ENCODE measurements at places on chromosomes 11 and 22.

GRCh38 chr11:11178671-11179638, 174.1 kb downstream of the CSNK2A3 start:
- DNase-seq, result no peak

DNA sequence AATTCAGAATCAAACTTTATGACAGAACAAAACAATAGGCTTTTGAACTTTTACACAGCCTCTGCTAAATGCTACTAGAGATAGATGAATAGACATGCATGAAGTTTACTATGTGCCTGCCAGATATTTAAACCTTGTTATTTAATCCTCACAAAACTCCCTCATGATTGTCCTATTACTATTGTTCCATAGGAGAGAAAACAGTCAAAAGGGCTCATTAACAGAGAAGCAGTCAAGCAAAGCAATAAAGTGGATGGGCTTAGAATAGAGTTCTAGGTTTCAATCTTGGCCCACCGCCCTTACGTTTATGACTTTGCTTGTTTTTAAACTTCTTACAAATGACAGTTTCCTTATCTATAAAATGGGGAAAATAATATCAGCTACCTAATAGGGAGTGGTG, 12.9 kb downstream of the CWC15 start:
- DNase-seq, result no peak

GRCh38 chr11:110858547-110858921, 146.3 kb upstream of the ARHGAP20 start:
- DNase-seq, result no peak

GRCh38 chr22:39292561-39293074, 26.8 kb downstream of the RPL3 start:
- DNase-seq, result no peak

GRCh38 chr22:38725900-38726655, 20.3 kb downstream of the GTPBP1 start:
- no peak for DNase-seq

DNA sequence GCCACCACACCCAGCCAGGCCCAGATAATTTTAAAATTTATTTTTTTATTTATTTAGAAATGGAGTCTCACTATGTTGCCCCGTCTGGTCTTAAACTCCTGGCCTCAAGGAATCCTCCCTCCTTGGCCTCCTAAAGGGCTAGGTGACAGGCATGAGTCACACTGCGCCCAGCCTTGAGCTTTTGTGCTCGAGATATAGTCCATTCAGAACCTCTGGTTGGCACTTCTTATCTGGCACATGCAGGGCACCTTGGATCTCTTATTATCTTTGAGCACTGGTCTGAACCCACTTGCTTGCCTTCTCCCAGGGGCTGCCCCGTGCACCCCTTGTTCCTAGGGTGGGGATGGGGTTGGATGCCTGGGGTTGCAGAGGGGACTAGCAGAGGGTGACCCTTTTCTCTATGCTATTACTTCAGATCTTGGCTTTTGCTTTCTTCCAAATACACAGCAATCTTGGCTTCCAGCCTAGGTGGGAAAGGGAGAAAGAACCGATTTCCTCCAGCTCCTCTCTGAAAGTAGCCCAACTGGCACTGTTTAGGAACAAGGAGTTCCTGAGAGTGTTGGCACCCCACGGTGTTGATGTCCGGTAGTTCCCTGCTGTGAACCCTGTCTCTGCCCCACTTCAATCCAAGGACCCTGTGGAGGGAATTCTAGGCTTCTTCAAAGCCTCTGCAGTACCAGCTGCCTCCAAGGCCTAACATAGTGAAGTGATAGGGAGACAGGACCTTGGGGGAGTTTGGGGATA, 1.3 kb upstream of the SLC3A2 start:
- DNase-seq, result no peak

DNA sequence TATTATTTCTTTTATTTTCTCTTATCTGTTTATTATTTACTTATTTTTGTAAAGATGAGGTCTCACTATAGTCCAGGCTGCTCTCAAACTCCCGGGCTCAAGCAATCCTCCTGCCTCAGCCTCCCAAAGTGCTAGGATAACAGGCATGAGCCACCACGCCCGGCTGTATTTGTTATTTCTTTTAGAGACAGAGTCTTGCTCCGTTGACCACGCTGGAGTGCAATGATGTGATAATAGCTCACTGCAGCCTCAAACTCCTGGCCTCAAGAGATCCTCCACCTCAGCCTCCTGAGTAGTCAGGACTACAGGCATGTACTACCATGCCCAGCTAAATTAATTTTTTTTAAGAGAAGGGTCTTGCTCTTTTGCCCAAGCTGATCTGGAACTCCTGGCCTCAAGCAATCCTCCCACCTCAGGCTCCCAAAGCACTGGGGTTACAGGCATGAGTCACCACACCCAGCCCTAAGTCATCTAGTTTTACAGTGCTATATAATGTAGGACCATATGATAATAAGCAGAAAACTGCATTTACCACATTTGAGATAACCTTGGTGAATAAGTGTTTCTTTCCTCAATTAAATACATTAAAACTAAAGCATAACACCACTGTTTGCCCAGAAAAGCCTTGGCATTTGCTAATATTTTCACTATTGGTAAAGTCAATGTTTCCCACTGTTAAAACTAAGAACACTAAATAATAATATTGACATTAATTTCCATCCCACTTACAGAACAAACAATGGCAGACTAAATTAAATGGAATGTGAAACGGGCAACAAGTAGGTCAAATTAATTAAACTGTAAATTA, 127.5 kb downstream of the SIK3 start:
- no peak for DNase-seq

DNA sequence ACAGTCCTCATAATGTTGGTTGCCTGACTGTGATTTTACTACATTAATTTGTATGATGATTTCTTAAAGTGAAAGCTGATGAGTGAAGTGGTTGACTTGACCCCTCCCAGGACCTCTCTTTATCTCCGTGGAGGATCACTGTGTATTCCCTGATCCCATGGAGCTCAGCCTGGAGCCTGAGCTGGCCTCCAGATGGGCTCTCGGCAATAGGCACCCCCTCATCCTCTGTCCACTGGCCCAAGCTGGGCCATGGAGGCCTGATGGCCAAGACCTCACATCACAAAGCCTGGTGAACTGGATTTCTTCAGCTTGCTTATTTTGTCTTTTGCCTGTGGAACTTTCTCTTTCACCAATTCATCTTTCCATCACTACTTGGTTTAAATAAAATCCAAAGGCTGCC, 75.2 kb downstream of the WNT11 start:
- no peak for DNase-seq

DNA sequence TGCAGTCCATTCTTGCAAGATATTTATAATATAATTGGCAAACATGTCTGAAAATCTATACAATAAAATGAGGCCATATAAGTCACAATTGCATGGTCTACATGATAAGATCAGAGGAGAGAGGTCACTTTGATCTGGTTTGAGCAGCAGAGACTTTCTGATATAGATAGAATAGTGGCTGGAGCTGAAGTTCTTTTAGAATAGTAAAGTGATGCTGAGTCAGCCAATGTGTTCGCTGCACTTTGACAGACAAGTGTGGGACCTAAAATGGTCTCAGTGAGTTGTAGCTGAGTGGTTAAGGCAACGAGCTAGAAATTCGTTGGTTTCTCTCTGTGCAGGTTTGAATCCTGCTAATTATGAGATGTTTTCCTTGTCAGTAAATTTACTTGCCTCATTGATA, 257.0 kb upstream of the C11orf87 start:
- DNase-seq, result no peak

DNA sequence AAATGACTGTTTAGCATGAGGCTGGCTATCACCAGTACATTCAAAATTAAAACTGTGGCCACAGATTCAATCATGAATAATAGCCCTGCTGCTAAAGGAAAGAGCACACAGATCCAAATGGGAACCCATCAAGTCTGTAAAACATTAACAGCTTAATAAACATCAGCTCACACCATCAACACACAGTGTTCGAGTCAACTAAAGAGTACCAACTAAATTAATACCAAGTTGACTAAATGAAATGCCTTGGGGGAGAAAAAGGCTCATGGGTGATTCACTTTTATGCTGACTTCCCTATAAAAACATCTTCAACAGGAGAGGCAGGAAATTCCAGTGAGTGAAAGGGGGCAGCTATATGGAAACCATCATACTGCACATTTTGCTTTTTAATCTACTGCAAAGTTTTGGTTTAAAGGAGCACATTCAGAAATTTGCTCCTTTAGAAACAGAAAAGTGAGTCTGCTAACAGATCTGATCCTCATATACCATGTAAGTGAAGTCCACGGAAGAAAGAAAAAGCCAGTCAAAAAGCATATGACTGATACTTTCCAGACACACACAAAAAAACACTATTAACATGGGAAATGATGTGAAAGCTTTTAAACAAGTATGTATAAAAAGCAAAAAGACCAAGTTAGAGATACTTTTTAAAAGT, 16.3 kb downstream of the LGR4 start:
- DNase-seq, result no peak

- no peak for DNase-seq
Measured at GRCh38 chr22:31139066-31139465, 1.2 kb downstream of the PLA2G3 start.

DNA sequence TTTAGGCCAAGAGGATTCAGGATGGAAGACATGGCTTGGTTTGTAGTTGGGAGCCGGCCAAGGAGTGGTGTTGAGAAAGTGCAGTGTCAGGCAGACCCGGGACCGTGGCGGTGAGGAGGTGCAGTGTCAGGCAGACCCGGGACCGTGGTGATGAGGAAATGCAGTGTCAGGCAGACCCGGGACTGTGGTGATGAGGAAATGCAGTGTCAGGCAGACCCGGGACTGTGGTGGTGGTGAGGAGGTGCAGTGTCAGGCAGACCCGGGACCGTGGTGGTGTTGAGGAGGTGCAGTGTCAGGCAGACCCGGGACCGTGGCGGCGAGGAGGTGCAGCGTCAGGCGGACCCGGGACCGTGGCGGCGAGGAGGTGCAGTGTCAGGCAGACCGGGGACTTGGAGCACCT, 59.7 kb downstream of the LRP5 start:
- no peak for DNase-seq

GRCh38 chr11:10492084-10492483, 37.0 kb downstream of the AMPD3 start:
- DNase-seq, result no peak

DNA sequence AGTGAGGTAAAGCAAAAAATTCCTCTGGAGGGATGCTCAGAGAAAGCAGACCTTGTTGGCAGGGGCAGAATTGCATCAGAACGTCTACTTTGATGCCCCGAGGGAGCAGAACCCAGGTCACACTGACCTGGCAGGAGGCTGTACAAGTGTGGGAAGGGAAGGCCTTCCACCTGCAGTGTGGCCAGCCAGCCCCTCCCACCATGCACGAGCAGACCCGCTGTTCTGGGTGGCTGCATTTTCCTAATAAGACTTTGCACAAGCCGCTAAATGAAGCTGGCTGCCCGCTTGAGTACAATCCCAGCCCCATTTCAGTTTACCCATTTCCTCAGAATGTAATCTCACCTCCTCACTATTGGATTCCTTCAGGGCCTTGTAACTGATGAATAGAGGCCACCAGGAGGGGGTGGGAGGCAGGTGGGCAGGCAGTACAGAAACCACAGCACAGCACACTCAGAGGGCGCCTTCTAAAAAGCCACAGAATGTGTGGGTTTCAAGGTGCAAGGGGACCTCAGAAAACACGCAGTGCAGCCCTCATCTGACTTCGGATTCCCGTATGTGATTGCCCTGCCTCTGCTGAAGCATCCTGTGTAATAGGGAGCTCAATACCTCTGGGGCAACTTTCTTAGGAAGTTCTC, 316.6 kb downstream of the OPCML start:
- no peak for DNase-seq

- no peak for DNase-seq
Measured at GRCh38 chr11:123321636-123322035, 108.4 kb upstream of the GRAMD1B start.

DNA sequence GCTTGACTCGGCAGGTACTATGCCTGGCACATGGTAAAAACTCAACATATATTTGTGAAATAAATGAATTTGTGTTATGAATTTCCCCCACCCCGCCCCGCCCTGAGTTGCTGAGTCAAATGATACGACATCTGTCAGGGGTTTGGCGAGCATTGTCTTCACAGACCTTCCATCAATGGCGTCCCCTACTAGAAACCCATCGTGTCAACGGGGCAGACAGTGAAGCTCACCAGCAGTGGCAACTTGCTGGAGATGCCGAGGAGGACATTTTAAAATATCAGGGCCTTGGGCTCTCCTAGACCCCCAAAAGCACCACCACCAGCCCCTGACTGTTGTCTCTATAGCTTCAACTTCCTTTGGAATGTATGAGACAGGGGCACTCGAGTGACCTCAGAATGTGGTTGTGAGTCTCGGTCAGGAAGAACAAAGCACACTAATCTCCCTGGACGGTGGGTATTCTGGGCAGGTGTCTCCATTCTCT, 761 bp upstream of the NXF1 start:
- DNase-seq, result peak; percentile 21

GRCh38 chr11:48025984-48026340, 45.6 kb downstream of the PTPRJ start:
- no peak for DNase-seq

- no peak for DNase-seq
Measured at GRCh38 chr22:17318817-17319216, 50.4 kb upstream of the CECR2 start.

- peak; percentile 65 for DNase-seq
Measured at GRCh38 chr11:104645261-104646222, 252.7 kb downstream of the CASP12 start.

- no peak for DNase-seq
Measured at GRCh38 chr11:125971618-125972017, 25.8 kb downstream of the VSIG10L2 start.

DNA sequence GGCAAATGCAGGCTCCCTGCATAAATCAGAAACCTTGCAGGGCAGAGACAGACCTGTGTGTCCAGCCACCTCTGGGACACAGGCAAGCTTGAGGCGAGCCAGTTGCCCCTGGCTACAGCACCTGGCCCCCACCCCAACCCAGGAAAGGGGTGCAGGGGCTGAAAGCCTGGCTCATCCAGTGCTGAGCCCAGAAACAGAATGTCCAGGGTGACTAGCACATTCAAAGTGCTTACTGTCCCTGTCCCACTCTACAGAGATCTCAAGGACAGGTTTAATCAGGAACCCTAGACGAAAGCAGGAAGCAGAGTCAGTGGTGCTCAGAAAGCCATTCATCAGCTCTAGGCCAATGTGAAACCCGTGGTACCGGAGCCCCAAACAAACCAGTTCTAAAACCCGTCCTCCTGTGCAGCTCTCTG, 31.9 kb downstream of the PLEKHA7 start:
- no peak for DNase-seq

DNA sequence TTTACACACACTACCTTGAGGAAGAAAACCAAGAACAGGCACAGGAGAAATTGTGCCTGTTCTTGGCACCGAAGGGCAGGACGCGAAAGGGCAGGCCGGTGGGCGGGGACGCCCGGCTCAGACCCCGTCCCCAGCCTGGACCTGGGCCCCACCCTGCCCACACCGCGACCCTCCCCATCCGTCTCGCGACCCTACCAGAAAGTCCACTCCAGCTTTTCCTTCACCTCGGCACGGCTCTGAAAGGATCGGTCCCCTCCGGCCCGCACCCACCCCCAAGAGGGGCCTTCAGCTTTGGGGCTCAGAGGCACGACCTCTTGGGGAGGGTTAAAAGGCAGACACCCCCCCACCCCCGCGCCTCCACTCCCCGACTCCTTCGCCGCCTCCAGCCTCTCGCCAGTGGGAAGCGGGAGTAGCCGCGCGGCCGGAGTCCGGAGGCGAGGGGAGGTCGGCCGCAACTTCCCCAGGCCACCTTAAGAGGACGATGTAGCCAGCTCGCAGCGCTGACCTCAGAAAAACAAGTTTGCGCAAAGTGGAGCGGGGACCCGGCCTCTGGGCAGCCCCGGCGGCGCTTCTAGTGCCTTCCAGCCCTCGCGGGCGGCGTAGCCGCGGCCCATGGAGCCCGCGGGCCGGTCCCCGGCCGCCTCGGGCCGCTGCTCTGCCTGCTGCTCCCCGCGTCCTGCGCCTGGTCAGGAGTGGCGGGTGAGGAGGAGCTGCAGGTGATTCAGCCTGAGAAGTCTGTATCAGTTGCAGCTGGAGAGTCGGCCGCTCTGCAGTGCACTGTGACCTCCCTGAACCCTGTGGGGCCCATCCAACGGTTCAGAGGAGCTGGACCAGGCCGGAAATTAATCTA, 4.4 kb downstream of the SEC14L6 start:
- DNase-seq, result no peak
